ENCODE measurements at places on chromosomes 1 and 21.

GRCh38 chr1:165228676-165229075 is 127.8 kb downstream of the LMX1A start:
- DNase-seq = peak; percentile 3

- DNase-seq = no peak
Observed at GRCh38 chr1:232868793-232869491, 63.7 kb downstream of the MAP10 start.

- no peak for DNase-seq
Observed at GRCh38 chr1:247883346-247883745, 12.0 kb upstream of the OR2W3 start.

GRCh38 chr1:112721966-112722524 is 6.9 kb upstream of the PPM1J start:
- no peak for DNase-seq

GRCh38 chr1:24141311-24141997 is 1.5 kb downstream of the IL22RA1 start:
- DNase-seq = no peak

- no peak for DNase-seq
Observed at GRCh38 chr21:46079352-46080170, 18.4 kb upstream of the COL6A2 start.

- no peak for DNase-seq
Observed at GRCh38 chr1:231618609-231619256, 7.9 kb upstream of the DISC1 start.

GRCh38 chr1:222404710-222405109 is 143.2 kb downstream of the HHIPL2 start:
- peak; percentile 63 for DNase-seq

DNA sequence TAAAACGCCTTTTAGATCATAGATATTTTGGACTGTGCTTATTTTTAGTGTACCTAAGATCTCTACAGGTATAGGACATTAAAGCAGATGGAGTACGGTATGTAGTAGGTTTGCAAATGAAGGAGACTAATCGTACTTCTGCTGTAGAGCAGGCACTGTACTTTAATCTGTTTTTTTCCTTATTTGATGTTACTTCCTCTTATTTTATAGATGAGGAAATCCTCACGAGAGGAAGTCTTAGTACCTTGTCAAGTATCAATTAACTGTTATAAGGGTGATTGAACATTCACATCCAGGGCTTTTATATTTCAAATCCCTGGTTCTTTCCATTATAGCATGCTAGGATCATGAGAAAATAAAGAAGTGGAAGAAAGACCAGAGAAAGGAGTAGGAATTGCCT is 41.1 kb downstream of the CACHD1 start:
- DNase-seq = no peak

DNA sequence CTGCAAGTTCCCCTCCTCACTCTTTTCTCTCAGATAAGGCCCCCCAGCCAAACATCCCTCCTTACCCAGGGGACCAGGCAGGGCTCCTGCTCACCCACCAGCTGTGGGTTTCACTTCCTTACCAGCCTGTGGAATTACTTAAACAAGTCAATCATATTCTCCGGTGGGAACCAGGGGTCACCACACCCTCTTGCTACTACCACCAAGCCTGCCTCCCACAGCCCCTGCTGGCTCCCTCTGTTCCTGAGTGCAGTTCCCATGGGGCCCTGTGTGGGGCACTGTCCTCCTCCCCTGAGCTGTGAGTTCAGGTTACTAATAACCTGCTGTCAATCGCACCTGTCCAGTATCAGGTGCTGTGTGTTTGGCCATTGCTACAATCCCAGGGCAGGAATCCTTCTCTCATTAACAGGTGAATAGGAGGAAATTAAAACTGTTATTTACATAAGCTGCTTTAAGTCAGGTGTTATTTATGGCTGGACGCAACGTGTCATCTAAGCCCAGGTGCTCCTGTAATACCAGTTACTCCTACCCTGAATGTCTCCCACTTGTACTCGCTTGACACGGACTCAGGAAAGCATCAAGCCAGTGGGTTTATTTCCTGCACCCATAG is 53.1 kb upstream of the LBR start:
- peak; percentile 61 for DNase-seq

DNA sequence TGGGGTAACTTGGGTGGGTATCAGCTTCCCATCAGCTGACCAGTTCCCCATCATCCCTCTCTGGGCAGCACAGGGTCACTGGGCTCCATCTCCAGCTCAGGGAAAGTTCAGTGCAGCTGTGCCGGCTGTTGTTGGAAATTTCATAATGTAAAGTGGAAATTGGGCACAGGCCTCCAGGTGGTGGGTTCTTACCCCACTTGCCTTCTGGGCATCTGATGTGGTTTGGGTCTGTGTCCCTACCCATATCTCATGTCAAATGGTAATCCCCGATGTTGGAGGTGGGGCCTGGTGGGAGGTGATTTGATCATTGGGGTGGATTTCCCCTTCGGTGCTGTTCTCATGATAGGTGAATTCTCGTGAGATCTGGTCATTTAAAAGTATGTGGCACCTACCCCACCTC is 59.7 kb upstream of the PSEN2 start:
- no peak for DNase-seq

DNA sequence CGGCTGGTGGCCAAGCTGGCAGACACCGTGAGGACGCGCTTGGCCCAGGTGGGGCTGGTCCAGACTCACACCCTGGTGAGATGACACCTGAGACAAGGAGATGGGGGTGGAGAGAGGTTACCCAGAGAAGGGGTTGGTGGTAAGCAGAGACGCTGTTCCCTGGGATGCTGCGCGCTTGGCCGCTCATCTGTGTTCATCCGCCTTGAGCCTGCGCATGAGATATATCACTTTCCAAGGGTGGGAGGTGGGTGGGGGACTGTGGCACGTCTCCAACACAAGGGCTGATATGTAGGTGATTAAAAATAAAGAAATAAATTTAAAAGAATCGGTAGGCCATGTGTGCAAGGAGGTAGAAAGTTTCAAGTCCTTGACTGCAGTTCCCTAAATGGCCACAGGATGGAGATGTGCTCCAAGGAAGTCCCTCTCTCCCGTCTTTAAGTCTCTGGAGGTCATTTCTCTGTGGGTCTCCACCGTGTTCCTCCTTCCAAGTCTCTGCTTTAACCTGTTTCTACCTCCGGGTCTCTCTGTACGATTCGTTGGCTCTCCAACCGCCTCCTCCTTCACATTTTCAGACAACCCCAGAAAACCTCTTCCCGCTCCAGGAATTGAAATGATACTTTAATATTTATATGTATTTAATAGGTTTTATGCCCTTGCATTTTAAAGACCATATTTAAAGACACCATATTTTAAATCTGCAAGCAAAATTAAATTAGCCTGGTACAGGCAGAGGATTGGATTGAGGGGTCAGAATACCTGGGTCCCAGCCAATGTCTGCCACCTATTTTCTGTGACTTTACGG is 4.5 kb downstream of the TTC24 start:
- peak; percentile 93 for DNase-seq

DNA sequence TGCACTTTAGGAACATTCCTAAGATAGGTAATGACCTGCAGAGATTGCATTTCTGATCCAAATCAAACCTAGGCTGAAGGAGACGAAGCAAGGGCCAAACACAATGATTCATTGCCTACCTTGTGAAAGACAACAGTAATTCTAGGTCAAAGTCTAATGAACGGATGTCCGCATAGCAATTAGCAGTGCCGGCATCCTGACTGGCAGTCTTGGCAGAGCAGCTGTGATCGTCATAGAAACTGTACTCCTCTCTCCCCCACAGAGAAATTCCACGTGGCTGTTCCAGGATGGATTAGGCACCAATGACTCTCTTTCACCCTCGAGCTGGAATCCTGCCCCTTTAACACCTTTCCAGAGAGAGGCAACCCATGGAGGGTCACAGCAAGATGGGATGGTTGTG is 28.9 kb upstream of the VAV3 start:
- DNase-seq = no peak

DNA sequence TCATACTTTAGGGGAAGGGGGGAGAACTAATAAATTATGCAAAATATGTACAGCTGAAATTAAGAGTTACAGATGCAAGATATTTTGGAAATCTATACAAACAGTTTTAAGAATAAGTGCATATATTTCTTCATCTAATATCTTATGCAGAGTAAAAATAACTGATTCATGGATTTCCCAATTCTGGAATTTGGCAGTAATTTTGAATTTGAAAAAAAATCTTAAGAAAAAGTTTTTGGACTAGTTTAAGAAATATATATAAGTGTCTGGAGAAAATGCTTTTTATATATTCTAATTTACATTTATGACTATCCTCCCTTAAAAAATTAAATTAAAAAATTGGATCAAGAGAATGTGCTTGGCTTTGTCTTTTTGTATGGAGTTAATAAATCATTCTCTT is 474.3 kb downstream of the BRINP3 start:
- DNase-seq = no peak

DNA sequence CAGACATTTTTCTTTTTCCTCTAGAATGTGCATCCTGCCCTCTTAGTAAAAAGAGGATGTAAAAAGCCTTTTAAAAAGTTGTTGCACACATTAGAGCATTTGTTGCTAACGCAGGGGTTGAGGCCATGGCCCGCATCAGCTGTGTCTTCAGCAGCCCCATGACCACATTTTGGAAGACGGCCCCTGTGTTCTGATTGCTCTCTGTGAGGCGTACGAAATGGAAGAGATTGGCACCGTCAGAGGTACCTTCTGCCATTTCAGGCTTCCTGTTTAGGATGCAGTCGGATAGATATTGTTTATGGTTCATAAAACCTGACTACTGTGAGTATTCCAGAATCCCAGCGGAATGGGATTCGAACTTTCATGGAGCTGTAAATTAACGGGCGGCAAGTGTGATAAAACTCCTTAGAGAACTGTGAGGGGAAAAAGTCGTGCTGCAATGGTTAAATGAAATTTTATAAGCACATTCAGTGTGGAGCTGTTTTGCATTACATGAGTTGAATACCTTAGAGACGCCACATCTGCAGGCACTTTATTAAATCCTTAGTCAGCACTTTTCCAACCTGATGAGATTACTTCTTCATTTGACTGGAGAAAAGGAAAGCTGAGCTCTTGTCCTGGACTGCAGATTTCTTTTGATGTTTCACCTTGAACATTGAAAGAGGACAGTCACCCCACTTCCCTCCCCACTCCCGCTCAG is 273.9 kb downstream of the TM2D1 start:
- no peak for DNase-seq

DNA sequence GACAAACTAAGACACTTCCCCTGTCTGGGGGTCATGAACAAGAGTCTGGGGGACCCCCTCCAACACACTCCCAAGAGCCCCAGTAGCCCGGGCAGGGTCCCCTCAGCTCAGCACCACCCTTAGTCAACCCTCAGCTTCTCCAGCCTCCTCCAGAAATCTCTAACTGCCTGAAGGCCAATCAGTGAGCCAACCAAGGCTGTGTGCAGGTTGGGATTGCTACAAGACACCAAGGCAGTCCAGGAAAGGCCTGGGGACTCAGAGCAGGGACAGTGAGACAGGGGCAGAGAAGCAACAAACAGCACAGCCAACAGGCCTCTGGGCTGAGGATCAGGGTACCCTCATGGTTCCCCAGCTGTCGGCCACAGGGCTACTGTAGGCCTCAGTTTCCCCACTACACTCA is 13.3 kb downstream of the SMIM12 start:
- DNase-seq = no peak

DNA sequence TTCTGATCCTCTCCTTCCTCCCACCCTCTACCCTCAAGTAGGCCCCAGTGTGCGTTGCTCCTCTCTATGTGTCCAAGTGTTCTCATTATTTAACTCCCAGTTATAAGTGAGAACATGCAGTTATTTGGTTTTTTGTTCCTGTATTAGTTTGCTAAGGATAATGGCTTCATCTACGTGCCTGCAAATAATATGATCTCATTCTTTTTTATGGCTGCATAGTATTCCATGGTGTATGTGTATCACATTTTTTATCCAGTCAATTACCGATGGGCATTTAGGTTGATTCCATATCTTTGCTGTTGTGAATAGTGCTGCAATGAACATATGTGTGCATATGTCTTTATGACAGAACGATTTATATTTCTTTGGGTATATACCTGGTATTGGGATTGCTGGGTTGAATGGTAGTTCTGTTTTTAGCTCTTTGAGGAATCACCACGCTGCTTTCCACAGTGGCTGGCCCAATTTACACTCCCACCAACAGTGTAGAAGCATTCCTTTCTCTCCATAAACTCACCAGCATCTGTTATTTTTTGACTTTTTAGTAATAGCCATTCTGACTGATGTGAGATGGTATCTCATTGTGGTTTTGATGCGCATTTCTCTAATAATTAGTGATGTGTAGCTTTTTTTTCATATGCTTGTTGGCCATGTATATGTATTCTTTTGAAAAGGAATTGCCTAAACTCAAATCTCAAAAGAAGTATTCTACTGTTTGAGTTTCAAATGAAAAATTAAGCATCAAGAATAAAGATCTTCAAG is 116.9 kb downstream of the ETS2 start:
- DNase-seq = no peak

DNA sequence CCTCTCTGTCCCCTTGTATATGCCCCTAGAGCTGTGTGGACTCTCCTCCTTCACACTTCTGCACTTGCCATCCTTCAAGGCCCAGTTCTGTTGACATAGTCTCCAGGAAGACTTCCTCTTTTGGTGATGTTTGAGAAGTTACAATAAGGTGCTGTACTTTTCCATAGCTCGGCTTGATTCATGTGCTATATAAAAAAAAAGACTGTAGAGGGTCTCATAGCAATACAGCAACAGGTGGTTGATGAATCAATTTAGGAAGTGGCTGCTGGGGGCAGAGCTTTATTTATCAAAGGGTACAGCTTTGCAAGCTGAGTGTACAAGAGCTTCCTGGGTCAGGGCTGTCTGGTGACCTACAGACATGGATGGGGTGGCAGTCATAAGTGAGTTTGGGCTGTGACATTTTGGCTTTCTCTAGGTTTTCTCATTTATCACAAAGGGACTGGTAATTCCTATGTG is 102.7 kb downstream of the RUNX1 start:
- no peak for DNase-seq

- no peak for DNase-seq
Observed at GRCh38 chr1:32357614-32358013, 4.7 kb downstream of the FAM229A start.

- DNase-seq = peak; percentile 40
Observed at GRCh38 chr1:207752456-207752998, 673 bp downstream of the CD46 start.

GRCh38 chr1:183242556-183242955 is 56.5 kb downstream of the LAMC2 start:
- DNase-seq = no peak

DNA sequence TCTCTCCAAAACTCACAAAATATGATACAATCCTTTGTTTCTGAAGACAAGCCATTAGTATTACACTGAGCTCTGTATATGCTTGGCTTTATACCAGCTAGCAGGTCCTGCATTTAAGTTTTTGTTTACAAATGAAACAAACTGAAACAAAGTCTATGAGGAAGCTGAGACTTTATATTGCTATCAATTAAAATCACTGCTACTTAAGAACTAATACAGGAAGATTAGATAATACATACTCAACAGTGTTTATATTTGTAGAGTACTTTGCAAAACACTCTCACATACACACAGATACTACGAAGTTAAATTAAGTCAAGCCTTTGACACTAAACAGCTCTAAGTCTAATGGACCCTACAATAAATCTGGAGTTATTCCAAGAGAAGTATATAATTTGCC is 247.4 kb downstream of the CRB1 start:
- DNase-seq = no peak
